Activated T-helper 17 cell treated with anti-CD3 and anti-CD28 coated beads, Interleukin-2, amount 50 U/mL, for 72 hours (primary cell): ENCODE measurements at places on chromosomes 4 and X. TPM values are rescaled to one million over a fixed set of nuclear protein-coding genes. Genes with fewer than 3 reads are reported as not detected.

PLS3 gene
- total RNA-seq = 0.65 TPM

PRSS12 gene
- not detected for total RNA-seq

AFM gene
- not detected for total RNA-seq

CHRDL1 gene
- total RNA-seq = not detected

RAB28 gene
- 10.0 TPM for total RNA-seq

CLTRN gene
- total RNA-seq = not detected

VSIG1 gene
- total RNA-seq = 0.71 TPM

RTL5 gene
- total RNA-seq = 0.45 TPM

MAGEC1 gene
- total RNA-seq = not detected

WNK3 gene
- 1.3 TPM for total RNA-seq

KLHL13 gene
- total RNA-seq = 0.09 TPM

SPANXA1 gene
- not detected for total RNA-seq

NAP1L3 gene
- total RNA-seq = 1.6 TPM

SPIN4 gene
- total RNA-seq = 5.6 TPM

XK gene
- not detected for total RNA-seq

TLR2 gene
- total RNA-seq = 2.0 TPM

NLRP2B gene
- total RNA-seq = not detected

CCKAR gene
- not detected for total RNA-seq

SPANXB1 gene
- total RNA-seq = not detected

PCYT1B gene
- 0.29 TPM for total RNA-seq

GPR143 gene
- not detected for total RNA-seq
